Calu3 (cell line): ENCODE measurements at places on chromosomes 4 and X. TPM values are rescaled to one million over a fixed set of nuclear protein-coding genes. Genes with fewer than 3 reads are reported as not detected.

Gene HPGDS
- not detected in 2 replicates for total RNA-seq

Gene USP9X
- total RNA-seq: 87.5 and 89.2 TPM in 2 replicates

Gene ARHGAP24
- total RNA-seq: 9.7 and 10.2 TPM in 2 replicates

Gene RHOXF2B
- total RNA-seq: not detected in 2 replicates

Gene MAGEA11
- total RNA-seq: not detected in 2 replicates

Gene ASB12
- not detected in 2 replicates for total RNA-seq

Gene CT83
- total RNA-seq: 30.5 and 35.2 TPM in 2 replicates

Gene TRIM75
- not detected in 2 replicates for total RNA-seq

Gene NR0B1
- not detected in 2 replicates for total RNA-seq

Gene ASB5
- total RNA-seq: not detected in 2 replicates

Gene TMSB15A
- total RNA-seq: 1.8 and 1.9 TPM in 2 replicates

Gene OPRPN
- total RNA-seq: not detected in 2 replicates

Gene CXCL6
- total RNA-seq: 48.2 and 91.0 TPM in 2 replicates
